ENCODE measurements at places on chromosomes 1 and 21. TPM values are rescaled to one million over a fixed set of nuclear protein-coding genes. Genes with fewer than 3 reads are reported as not detected.

ANKRD35 gene
- 0.71 TPM for polyA plus RNA-seq

CFAP45 gene
- polyA plus RNA-seq = 14.2 TPM

GUCA2B gene
- not detected for polyA plus RNA-seq

OR2W3 gene
- polyA plus RNA-seq = not detected

ETV3L gene
- polyA plus RNA-seq = not detected

RC3H1 gene
- polyA plus RNA-seq = 2.5 TPM

COL9A2 gene
- polyA plus RNA-seq = 16.6 TPM
